ENCODE measurements at places on chromosomes 3 and 15.

DNA sequence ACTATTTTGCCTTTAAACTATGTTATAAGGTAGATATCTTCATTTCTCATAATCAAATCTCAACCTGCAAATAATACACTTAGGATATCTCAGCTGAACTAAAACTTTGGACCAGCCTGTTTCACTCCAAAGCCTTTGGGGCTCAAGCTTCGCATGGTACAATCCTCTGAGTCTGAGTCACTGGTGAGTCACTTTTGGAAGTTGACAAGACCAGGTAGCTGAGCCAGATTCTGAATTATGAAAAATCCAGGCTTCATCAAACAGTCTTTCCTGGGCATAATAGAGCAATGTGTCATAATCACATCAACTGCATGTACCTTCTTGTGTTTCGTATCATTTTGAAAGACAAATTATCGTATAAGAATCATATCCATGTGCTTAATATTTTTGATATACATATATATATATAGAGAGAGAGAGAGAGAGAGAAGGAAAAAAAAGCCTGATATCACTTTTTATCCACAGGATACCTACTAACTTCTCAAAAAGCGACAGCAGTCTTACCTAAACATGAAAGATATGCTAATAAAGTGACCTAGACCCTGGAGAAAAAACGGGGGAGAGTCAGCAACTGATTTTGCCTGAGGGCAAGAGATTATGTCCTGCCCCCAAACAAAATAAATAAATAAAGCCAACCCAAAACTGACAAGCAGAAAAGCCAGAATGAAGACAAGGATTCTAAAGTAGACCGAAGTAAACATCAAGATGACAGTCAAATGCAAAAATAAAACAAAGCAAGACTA, 263.9 kb upstream of the TGFBR2 start:
- peak; percentile 56 for DNase-seq

DNA sequence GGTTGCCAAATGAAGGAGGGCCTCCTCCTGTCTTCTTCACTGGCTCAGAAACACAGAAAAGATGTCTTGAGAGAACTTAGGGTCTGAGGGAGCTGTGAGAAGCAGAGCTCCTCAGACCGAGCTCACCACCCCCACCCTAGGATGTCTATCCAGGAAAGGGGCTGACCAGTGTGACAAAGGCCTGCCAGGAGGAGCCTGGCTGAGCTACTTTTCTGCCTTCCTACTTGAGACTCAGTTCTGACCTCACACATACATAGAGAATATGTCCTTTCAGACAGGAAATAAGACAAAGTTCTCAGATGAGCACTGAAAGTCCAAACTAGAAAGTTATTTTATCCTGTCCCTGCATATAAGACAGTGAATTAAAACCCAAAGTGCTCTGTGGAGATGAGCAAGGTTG, 54.5 kb downstream of the KIF9 start:
- DNase-seq, result no peak

DNA sequence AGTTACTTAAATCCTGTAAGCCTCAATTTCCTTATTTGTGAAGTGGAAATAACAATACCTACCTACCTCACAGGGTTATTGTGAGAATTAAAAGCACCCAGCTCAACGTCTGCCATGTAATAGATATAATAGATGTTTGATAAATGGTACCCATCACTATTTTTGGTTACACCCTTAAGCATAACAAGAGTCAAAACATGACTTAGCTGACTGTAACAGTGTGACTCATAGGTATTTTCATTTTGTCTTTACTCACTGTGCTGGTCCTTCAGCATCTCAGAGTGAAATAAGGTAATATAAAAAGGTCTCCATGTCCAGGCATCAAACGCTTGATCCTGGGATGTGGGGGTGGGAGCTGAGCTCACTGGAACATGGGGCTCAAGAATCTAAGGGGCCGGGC, 3.1 kb downstream of the CPLX3 start:
- no peak for DNase-seq

DNA sequence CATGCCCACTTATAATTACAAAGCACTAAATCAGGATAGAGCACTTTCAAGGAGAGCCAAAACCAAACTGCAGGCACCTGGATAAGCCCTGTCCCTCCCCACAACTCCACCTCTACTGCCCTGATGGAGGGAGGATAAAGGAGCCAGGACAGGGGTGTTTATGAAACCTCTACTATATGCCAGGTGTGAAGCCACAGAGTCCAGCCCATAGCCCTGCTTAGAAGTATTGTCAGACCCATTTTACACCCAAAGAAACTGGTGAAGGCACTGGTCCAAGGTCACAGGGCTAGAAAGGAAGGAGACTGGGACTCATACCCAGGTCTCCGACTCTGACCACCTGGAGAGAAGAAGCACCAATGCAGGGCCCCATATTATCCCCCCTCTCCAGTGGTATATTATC, 48.7 kb downstream of the SH3BP5 start:
- no peak for DNase-seq

DNA sequence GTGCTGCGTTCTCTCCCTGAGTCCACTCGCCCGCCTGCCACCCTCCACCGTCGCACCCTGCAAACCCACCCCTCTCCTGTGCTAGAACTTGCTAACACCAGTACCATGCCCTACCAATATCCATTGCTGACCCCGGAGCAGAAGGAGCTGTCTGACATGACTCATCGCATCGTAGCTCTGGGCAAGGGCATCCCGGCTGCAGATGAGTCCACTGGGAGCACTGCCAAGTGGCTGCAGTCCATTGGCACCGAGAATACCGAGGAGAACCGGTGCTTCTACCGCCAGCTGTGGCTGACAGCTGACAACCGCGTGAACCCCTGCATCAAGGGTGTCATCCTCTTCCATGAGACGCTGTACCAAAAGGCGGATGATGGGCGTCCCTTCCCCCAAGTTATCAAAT, 4.9 kb upstream of the ALAS1 start:
- no peak for DNase-seq

GRCh38 chr15:57572468-57572867, 19.2 kb upstream of the MYZAP start:
- DNase-seq, result no peak

DNA sequence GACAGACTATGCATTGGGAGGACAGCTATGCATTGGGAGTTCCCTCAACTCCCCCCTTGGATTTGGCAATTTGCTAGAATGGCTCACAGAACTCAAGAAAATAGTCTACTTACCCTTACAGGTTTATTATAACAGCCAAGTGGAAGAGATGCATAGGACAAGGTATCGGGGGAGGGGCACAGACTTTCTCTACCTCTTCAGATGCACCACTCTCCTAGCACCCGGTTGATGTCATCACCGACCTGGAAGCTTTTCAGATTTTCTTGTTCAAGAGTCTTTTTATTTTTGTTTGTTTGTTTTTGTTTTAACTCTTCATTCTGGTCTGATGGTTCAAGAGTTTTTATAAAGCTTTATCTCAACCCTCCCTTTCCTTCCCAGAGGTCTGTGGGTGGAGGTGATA, 20.7 kb upstream of the ADAMTS9 start:
- no peak for DNase-seq

DNA sequence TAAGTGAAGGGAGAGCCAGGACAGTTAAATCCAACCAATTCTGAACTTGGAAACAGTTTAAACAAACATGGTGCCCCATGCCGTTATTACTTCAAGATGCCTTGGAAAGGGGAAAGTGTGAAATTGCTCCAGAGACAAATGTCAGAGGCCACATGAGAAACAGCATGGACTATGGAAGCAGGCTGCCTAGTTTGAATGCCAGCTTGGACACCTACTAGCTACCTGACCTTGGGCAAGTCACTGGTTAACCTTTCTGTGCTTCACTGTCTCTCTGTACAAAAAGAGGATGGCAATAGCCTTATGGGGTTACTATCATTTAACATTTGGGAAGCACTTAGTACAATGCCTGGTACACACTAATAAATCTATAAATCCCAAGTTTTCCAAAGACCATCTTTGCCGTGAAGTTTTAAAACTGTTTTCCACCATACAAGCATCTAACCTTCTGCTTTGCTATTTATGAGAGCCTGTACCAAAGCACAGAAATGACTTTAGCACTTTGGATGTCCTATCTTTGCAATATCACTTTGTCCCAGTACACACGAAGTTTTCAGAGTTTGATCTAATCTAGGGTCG, 8.3 kb upstream of the TOPBP1 start:
- DNase-seq, result no peak

- no peak for DNase-seq
Observed at GRCh38 chr3:18703798-18704197, 278.7 kb upstream of the SATB1 start.

GRCh38 chr15:31314380-31314779, 12.3 kb upstream of the KLF13 start:
- DNase-seq, result no peak

DNA sequence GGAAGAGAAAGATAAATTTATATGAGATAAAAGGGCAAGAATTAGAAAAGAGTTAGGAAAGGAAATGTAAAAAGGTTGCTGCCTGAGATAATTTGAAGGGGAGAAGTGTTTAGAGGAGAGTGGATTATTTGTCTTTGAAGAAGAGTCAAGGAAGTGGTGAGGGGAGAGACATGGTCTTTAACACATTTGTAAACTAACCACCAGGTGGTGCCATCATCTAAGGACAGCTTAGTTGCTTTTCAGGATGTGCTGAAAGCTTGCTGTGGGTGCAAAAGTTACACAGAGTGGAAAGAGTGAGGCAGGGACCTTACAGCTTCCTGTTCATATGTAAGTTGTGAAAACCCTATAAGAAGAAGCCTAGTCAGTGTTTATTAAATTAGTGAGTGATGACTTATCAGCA, 114.1 kb upstream of the DNAJC19 start:
- DNase-seq, result no peak

DNA sequence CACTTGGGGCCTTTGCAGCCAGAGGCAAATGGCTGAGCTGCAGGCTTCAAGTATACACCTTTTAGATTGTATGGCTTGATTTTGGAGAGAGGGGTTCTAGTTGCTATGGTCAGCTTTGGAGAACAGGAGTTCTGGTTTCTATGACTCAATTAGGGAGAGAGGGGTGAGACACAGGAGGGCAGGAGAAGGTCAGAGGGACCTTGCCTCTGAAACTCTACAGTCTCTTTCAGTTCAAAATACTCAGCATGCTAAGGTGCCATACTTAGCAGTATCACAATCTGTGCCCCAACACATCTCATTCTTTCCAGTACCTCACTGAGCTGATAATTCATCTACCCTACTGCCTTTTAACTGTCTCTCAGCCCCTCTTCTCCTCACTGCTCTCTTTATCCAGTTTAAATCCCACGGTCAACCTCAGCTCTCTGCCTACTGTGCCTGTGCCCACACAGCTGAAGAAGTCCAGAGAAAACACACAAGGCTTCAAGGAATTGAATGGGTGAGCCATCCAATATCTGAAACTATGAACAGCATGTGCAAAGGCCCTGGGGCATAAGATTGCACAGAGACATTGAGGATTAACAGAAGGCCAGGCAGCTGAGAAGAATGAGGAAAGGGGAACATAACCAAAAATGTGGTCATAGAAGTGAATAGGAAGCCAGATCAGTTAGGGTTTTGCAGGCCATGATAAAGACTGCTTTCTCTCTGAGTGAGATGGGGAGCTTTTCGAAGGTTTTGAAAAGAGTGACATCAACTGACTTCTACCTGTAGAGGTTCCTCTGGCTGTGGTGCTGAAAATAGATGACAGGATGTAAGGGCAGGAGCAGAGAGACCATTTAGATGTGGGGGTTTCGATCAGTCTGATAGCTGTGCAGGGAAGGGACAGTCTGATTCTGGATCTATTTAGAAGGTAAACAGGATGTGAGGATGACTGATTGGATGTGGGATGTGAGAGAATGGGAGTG, 54.5 kb upstream of the C3orf80 start:
- no peak for DNase-seq

DNA sequence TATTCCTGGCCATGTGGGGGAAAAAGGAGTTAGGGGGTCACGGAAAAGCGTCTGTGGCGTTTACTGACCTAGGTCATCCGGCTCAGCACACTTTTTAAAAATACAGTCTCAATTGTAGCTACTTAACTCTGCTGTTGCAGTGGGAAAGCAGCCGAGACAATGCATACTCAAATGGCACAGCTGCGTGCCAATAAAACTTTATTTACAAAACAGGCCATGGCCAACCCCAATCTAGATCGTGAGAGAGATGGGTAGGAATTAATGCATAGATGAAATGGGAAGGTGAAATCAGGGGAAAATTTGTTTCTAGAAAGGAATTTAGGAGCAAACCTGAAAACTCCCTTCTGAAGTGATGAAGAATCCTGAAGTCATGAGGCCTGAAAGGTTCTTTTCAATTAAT, 22.0 kb upstream of the FRMD4B start:
- no peak for DNase-seq

- no peak for DNase-seq
Observed at GRCh38 chr3:72997421-72997961, 880 bp downstream of the PPP4R2 start.

Measured in AG04449 (cell line).